ENCODE measurements at places on chromosomes 6 and 20. TPM values are rescaled to one million over a fixed set of nuclear protein-coding genes. Genes with fewer than 3 reads are reported as not detected.

The RIPOR3 gene
- total RNA-seq, result 3.4 TPM

The PRDM13 gene
- total RNA-seq, result not detected

GRCh38 chr6:130515306-130515705, 149.5 kb downstream of the TMEM200A start:
- no peak for DNase-seq

DNA sequence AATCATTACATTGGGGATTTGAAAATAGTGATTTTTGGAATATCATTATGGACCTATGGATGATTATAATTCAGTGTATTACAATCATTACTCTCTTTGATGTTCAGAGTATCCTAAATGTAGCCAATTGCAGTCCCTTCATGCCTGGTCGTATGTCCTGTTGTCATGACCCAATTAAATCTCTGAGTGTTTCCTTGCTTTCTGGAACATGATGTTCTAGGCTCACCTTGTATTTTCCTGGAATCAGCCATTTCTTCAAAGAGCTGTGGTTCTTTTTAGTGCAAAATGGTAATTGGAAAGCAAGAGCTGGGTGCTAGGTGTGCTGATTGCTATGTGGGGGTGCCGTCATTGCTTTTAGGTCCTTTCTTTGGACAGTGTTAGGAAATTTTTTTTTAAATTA, 100.7 kb upstream of the RNF24 start:
- no peak for DNase-seq

- no peak for DNase-seq
These were observed 106.0 kb upstream of the MTHFD1L start for GRCh38 chr6:150759483-150759882.

Data from cardiac septum (tissue), 1 donor.